ENCODE measurements at places on chromosomes 11 and 22.

- no peak for DNase-seq
Measured at GRCh38 chr11:66084821-66085475, 14.9 kb downstream of the PACS1 start.

DNA sequence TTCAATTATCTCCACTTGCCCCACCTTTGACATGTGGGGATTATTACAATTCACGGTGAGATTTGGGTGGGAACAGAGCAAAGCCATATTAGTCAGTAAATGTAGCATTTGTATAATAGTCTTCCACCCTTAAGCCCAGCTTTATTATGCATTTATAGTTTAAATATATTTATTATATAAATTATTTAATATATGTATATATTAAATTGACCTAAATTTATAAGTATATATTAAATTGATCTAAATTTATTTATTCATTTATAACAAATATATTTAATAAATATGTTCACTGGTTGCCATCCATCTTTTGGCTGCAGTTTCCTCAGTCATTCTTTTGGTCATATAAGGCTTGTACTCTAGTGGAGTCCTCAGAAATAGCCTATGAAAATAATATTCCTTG is 23.6 kb upstream of the CHORDC1 start:
- DNase-seq: no peak

- DNase-seq: no peak
Measured at GRCh38 chr22:35727436-35727835, 9.8 kb downstream of the APOL5 start.

GRCh38 chr22:35854334-35854733 is 136.7 kb downstream of the APOL5 start:
- no peak for DNase-seq

DNA sequence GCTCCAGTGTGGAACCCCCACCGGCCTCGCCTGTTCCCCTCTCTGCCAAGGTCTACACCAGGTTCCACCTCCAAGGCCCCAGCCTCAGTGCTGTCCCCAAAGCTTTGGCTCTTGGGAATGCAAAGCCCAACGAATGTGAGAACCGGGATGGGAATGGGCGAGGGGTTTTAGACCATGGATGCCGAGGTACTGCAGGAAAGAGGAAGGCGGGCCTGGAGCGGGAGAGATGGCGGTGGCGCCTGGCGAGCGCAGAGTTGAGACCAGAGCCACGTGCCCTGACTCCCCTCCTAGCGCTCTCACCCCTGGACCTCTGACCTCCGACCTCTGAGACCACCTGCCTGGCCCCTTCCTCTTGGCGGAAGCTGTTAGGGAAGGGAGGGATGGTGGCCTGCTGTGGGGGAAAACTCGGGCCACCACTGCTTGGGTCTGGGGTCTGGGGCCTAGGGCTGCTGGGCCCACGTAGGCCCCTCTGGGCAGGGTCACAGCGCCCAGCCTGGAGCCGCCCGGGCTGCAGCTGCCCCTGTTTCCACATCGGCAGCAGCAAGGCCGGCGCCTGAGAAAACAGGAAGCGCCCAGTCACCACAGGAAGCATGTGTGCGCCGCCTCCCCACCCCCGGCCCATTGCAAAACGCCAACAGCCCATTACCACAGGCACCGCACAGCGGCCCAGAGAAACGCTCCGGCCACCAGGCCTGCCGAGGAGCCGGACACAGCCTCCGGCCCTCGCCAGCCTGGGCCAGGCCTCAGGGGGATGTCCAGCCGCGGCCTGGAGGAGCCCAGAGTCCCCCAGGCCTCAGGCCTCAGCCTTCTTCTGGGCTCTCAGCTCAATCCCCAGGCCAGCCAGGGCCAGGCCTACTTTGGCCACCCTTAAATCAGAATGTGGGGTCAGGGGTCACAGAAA is 13.8 kb upstream of the SLC39A13 start:
- DNase-seq: peak; percentile 43
